ENCODE measurements at places on chromosomes 4 and X.
A peak's percentile ranks its signal among the peaks of the same experiment; 100 is the strongest.

GRCh38 chrX:130415201-130415600 is 13.4 kb downstream of the RBMX2 start:
- DNase-seq: no peak

- no peak for DNase-seq
Observed at GRCh38 chr4:46441136-46441859, 51.4 kb upstream of the GABRA2 start.

DNA sequence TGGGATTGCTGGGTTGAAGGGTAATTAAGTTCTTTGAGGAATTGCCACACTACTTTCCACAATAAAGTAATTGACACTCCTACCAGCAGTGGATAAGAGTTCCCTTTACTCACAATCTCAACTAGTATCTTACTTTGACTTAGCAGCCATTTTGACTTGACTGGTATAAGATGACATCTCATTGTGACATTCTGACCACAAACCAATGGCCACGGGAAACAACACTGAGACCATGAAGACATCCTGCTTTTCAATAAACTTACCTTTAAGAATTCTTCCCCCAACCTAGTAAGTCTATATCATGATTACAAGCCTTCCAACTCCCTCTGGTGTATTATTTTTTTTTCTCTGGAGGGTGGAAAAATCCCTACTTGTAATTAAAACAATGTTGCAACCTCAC is 66.9 kb upstream of the WDR1 start:
- no peak for DNase-seq

GRCh38 chrX:2595258-2595657 is 94.5 kb upstream of the DHRSX start:
- no peak for DNase-seq

DNA sequence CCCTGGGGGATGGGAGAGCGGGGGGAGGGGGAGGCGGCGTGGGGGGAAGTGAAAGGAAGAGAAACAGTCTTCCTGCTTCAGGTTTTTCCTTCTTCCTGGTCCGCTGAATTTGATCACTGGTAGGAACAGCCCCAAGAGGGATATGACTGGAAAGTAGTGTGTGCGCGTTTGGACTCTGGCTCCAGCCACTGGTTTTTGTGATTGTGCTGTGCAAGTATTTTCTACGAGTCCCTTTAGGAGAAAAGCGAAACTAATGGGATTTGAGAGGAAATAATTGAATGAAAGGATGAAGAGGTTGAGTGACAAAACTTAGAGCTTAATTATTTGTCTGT is 836 bp downstream of the PRRG1 start:
- peak; percentile 55 for DNase-seq

DNA sequence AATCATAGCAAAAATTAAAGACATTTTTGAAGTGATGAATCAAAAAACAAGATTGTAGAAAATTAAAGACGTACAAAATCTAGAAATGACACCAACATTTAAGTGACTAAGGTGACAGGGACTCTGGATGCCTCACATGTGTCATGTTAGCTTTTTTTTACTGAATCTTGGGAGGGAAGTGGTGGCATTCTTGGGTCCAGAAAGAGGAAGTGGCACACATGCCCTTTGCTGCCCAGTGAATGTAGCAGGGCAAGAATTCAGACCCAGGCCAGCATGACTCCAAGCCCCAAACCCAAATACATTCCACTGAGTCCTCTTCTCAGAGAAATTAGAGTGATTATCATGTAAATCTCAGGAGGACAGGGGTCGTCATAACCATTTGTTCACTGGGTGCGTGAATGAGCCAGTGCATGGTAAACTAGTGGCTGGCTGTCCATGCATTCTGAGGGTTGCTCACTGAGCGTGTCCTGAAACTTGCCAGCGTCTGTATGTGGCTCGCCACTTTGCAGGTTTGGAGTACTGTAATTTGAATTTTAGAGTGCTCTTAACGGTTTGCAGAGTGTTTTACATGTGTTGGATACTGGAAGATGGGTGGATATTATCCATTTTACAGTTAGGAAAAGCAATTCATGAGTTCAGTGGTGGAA is 55.4 kb upstream of the TBC1D14 start:
- no peak for DNase-seq

DNA sequence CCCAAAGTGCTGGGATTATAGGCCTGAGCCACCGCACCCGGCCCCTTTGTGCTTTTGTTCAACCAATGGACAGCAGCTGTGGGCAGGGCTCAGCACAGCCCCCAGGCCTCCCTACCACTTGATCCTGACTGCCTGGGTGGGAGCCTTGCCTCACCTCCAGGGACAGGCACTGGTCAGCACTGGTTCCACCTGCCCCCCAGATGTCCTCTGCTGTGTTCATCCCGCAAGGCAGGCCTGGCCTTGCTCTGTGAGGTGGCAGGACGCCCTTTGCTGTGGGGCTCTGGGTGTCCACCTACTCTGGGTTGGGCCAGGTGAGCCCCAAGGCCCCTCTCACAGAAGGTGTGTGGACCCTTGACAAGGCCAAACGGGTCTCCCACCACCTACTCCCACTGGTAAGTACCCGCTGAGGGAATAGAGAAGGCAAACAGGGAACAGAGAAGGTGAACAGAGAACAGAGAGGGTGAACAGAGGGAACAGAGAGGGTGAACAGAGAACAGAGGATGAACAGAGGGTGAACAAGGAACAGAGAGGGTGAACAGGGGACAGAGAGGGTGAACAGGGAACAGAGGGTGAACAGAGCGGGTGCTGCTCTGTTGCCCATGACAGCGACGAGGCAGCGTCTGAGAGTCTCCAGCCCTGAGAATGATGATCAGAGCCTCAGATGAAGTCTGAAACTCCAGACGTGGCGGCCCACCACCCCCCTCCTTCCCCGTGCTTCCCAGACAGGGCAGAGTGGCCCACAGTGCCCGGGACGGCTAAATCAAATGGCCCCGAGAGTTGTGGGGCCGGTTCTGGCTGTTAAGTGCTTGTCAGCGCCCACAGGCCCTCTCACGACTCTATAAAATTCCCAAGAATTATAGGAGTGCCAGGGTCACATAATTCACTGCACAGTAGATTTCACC is 55.0 kb upstream of the NKX1-1 start:
- no peak for DNase-seq

DNA sequence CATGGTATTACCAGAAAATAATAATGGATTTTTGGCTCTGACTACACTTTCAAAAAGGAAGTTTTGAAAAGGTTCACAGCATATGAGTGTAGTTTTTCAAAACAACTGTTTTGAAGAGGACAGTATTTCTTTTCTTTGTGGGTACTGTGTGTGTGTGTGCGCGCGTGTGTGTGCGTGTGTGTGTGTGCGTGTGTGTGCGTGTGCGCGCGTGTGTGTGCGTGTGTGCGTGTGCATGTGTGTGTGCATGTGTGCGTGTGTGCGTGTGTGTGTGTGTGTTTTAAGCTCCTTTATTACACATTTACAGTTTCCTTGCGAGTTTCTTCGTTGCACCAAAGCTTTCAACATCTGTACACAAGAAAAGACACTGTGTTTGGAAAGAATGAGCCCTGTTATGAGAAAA is 755.4 kb downstream of the SH3BGRL start:
- no peak for DNase-seq

DNA sequence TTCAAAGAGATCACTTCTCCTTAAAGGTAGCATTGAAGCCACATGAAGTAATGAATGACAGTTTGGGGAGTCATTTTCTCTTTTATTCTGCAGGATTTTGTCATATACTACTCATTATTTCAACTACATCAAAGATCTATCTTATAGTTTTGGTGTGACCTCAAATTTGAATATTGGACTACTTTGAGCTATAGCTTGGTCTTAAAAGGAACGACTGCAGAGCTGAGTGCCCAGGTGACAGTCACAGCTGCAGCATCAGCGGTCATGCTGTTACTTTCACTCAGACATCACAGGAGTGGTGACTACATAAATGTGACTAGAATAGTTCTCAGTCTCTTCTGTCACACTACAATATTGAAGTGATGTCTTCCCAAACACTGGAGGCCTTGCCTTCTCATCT is 10.7 kb upstream of the SPCS3 start:
- DNase-seq: no peak

DNA sequence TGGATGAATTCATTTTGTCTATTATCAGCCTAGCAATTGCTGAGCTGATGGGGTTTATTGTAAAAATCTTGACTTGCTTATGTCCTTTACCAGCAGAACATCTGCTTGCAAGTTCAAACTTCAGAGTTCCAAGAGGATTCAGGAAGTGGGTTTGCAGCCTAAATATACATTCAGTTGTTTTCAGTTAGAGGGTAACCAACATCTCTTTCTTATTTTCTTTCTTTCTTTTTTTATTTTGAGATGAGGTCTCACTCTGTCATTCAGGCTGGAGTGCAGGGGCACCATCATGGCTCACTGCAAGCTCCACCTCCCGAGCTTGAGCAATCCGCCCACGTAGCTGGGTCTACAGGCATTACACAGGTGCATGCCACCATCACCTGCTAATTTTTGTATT is 31.4 kb upstream of the FHL1 start:
- DNase-seq: no peak
